Motor neuron (in vitro differentiated cells): ENCODE measurements at places on chromosomes 1 and 21. TPM values are rescaled to one million over a fixed set of nuclear protein-coding genes. Genes with fewer than 3 reads are reported as not detected.

Gene SETSIP
- total RNA-seq: 0.75 and 0.77 TPM in 2 replicates

Gene RBM11
- total RNA-seq: not detected in 2 replicates

Gene LUZP1
- total RNA-seq: 13.5 and 13.6 TPM in 2 replicates

DNA sequence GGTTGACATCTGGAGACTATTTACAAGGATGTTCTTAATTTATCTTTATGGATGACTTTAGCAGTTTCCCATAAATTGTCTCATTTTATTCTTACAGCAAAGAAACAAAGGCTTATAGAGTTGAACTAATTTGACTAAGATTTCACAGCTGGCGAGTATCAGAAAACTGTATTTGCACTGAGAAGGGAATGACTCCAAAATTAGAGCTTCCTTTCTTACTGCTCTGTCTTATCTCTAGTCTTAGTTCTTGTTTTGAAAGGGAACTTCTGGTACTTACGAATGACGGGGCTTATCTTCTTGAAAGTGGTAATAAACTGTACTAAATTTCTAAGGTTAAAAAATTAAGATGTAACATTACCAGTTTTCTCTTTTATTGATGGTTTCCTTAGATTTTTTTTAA lies 13.6 kb downstream of the CNST start:
- ATAC-seq: no peak

DNA sequence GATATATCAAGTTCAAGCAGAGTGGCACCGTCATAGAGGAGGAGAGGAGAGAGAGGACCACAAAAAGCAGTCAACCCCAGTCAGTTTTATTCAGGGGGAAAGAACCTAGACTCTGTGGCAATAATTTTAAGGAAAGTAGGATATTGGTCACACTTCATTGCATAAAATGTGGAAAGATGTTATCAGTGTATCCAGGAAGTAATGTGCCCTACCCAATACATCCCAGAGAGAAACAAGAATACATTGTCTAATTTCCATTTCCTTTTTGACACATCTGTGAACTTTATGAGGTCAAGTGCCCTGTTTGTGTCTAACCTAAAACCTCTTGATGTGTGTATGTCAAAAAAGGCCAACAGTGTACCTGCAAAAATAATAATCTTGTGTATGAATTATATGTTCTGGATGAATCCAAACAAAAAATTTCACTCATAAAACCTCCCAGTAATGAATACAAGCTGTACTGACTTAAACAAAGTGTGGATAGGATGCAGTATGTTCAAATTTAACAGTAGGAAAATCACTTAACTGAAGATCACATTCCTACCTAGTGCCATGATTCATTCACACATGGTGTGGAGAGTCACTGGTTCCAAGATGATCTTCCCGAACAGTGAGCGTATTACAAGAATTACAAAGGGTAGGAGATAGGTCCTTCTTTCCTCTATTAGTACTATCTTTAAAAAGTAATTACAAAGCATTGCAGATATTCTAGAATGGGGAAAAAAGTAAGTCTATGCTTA lies 712.1 kb upstream of the CXADR start:
- ATAC-seq: no peak

Gene GJA9
- total RNA-seq: 0.56 and 1.2 TPM in 2 replicates

- ATAC-seq: no peak
Observed at GRCh38 chr1:7378346-7379130, 392.6 kb upstream of the VAMP3 start.

DNA sequence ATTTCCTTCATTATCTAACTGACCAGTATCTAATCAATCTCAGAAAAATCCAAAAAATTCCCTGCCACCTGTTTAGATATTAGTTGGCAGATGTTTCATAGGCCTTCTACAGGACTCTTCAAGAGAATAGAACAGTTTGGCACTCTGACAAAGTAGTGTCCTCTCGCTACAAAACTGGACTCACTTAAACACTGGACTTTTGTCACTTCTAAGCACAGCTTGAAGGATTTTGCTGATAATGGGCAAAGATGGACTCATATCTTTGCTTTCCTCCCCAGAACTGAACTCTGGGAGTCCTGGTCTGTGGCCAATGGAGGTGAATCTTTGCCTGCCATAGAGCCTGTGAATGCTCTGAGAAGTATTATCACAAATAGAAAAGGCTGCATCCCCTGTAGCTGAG lies 58.2 kb upstream of the ZNF326 start:
- no peak for ATAC-seq

GRCh38 chr21:43808832-43809251 lies 19.5 kb downstream of the RRP1 start:
- ATAC-seq: no peak

GRCh38 chr1:109404838-109405237 lies 7.1 kb upstream of the SORT1 start:
- ATAC-seq: no peak

DNA sequence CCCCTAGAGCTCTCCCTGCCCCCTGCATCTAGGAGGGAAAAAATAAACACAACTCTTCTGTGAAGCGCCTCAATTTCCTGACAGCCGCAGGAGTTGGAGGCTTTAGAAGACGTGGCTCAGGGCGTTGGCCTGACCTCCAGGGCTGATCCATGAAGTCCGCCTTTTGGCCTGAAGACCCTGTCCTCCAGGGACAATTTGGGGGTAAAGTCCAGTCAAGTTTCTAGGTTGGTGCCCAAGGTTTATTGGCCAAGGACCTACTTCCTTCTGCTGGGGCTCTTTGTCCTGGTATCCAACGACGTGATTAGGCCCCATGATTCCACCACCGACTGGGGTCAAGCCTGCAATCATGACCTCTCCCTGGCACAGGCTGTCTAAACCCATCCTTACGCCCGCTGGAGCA lies 54.9 kb downstream of the PTPRF start:
- ATAC-seq: no peak

DNA sequence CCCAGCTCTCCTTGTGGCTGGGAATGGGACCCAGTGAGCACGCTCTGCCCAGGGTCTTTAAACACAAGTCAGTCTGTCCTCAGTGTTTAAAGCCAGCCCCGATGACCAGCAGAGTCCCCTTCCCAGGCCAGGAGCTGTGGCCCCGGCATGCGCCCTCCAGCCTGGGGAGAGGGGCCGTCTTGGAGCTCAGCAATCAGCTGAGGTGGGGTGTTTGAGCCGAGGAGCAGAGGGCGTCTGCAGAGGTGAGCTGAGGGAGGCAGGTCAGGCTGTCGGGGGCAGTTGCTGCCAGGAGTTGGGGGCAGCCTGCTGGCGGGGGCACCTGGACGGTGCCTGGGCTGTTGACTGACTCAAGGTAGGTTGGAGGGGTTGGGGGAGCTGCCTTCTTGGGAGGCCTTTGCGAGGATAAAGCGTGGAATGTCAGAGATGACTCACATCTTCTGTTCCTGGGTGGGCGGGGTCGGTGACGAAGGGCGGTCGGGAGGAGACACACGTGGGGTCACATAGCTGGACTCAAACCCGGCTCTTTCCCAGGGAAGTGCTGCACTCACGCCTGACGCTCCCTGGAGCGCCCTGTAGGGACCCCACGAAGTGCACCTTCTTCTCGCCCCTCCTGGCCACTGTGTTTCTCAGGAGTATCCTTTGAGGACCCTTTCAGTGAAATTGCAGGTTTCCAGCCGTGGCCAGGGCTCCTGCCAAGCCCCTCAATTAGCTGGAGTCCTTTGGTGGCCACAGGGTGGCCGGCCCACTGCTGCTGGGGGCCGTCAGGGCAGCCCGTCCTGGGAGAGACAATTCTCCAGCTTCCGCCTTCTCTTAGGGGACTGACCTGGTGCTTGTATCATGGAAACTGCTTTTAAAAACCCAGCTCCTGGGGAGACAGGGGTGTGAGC lies 86.2 kb downstream of the SIK1 start:
- ATAC-seq: peak; percentile 99

- ATAC-seq: peak; percentile 37
Observed at GRCh38 chr1:242199776-242200458, 201.0 kb upstream of the MAP1LC3C start.

Gene OR2AK2
- 0.26 TPM in 1 of 2 replicates, not detected in the other for total RNA-seq

DNA sequence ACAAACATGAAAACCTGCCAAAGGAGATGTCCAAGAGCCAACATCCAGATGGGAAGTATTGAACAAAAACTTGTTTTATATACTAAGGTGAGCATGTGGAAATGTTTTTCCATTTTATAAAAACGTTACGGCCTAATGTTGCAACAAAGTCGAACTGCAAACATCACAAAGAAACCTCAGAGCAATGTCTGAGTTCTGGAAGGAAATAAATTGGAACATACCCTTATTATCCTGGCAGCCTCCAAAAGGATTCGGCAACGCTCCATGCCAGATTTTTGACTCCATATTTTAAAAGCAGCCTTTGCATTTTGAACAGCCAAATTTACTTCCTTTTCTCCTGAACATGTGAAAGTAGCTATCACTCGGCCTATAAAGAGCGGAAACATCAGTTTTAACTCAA lies 3.3 kb downstream of the ALDH9A1 start:
- no peak for ATAC-seq

GRCh38 chr1:50774759-50775351 lies 185.2 kb downstream of the FAF1 start:
- ATAC-seq: peak; percentile 47

DNA sequence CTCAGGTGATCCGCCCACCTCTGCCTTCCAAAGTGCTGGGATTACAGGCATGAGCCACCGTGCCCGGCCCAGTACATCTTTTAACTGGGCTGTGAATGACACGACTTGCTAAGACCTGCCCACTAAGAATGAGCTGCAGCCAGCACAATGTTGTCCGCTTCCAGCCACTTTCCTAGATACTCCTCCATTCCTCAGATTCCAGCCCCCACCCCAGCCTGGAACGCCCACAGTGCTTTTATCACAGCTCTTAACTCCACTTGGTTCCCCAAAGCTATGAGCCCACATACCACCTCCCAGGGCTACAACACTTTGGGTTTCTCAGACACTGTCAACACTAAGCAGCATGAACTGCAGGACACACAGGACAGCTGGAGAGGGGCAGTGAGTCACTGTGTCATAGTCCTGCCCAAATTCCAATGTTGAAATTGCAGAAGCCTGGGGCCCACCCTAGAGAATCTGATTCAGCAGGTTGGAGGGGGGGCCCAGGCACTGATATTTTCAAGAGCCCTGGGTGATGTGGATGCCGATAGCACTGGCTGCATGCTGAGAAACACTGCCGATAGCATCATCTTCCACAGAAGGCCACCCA lies 58.0 kb downstream of the ACBD3 start:
- ATAC-seq: no peak

DNA sequence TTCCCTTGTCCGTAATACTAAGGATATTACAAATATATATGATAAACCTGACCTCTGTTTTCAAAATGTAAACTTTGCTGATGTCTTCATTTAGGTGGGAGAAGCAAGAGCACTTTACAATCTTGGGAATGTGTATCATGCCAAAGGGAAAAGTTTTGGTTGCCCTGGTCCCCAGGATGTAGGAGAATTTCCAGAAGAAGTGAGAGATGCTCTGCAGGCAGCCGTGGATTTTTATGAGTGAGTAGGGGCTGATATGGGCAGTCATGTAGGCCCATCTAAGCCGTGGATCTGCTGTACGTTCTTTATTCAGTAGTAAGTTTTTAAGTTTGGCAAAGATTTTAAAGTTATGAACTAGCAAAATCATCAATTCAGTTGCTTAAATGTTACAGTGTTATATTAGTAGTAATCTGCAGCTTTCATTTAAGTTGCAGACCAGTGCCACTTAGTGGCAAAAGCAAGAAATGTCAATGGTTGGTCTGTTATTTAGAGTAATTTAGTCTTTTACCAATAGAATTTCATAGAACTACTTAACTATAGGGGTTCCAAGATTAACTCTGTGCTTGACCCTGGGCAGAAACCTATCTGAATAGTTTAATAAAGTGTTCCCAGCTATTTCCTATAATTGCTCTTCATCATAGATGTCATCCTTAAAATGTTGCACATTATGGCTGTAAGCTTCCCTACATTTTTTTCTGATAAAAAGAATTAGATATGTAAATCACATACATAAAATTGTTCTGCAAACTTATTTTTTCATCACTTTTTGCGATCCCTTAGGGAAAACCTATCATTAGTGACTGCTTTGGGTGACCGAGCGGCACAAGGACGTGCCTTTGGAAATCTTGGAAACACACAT lies 21.3 kb downstream of the GPSM2 start:
- peak; percentile 52 for ATAC-seq
